ENCODE measurements at places on chromosomes 4 and X. TPM values are rescaled to one million over a fixed set of nuclear protein-coding genes. Genes with fewer than 3 reads are reported as not detected.

ODAPH gene
- not detected for total RNA-seq

CSAG3 gene
- not detected for total RNA-seq

UGT2B7 gene
- total RNA-seq: not detected

RTL3 gene
- total RNA-seq: 0.08 TPM

TENM3 gene
- total RNA-seq: 3.0 TPM

SSX4B gene
- not detected for total RNA-seq

VEGFD gene
- 23.7 TPM for total RNA-seq

NAP1L3 gene
- total RNA-seq: 0.65 TPM

GATA1 gene
- total RNA-seq: 0.13 TPM

PORCN gene
- 12.0 TPM for total RNA-seq

HS6ST2 gene
- total RNA-seq: 0.08 TPM

GLRA2 gene
- total RNA-seq: not detected

TLR3 gene
- total RNA-seq: 4.6 TPM

TXK gene
- 0.43 TPM for total RNA-seq

ANXA10 gene
- total RNA-seq: not detected

ZNF732 gene
- total RNA-seq: not detected

PRRG3 gene
- 2.2 TPM for total RNA-seq

THAP9 gene
- total RNA-seq: 5.6 TPM

CDX4 gene
- not detected for total RNA-seq

FAT4 gene
- 6.2 TPM for total RNA-seq

ABLIM2 gene
- 26.8 TPM for total RNA-seq

NAA11 gene
- total RNA-seq: not detected

SH2D1A gene
- total RNA-seq: not detected

FAAH2 gene
- total RNA-seq: not detected

EOLA2 gene
- 21.8 TPM for total RNA-seq

AIFM1 gene
- total RNA-seq: 142 TPM

EOLA1 gene
- 26.9 TPM for total RNA-seq

NLGN4X gene
- total RNA-seq: 3.0 TPM

RRAGB gene
- total RNA-seq: 9.7 TPM

AFM gene
- total RNA-seq: not detected

F8A3 gene
- not detected for total RNA-seq

PASD1 gene
- not detected for total RNA-seq

MAP9 gene
- total RNA-seq: 5.3 TPM

EPHA5 gene
- total RNA-seq: 0.13 TPM

PGRMC2 gene
- 58.4 TPM for total RNA-seq

CFI gene
- 10.6 TPM for total RNA-seq

CXCL11 gene
- total RNA-seq: not detected

FMR1NB gene
- not detected for total RNA-seq

CSAG2 gene
- total RNA-seq: not detected

SPANXC gene
- total RNA-seq: not detected

SOWAHB gene
- total RNA-seq: not detected

FAM149A gene
- total RNA-seq: 14.6 TPM

TNIP3 gene
- total RNA-seq: not detected

ITGB1BP2 gene
- 104 TPM for total RNA-seq

POF1B gene
- total RNA-seq: 1.2 TPM

TREX2 gene
- total RNA-seq: 0.19 TPM

FAM184B gene
- total RNA-seq: not detected

ITM2A gene
- total RNA-seq: 70.9 TPM

STPG2 gene
- 0.22 TPM for total RNA-seq

EFNB1 gene
- 15.1 TPM for total RNA-seq
